ENCODE measurements at places on chromosomes 1 and 21.

- DNase-seq: no peak
These were observed 664.0 kb downstream of the SMYD3 start for GRCh38 chr1:245843101-245843500.

DNA sequence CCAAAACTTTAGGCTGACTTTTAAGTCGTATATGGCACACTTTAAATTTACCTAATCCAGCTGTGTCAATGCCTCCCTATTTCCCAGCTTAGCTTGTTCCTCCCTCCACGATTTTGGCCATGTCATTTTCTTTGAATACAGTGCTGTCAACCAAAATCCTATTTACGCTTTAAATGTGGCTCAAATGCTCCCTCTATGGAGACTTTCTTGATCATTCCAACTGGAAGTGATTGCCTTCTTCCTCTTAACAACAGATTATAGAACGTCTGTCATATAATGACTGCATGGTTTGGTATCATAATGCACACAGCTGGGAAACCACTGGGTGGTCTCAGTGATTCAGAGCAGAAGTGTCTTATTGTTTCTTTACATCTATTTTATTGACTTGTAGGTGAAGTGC lies 18.9 kb upstream of the BATF3 start:
- no peak for DNase-seq

- peak; percentile 42 for DNase-seq
These were observed 742 bp downstream of the TMEM222 start for GRCh38 chr1:27322569-27323240.

- no peak for DNase-seq
These were observed 18.1 kb downstream of the LYPD8 start for GRCh38 chr1:248737457-248737856.

GRCh38 chr1:77585610-77586314 lies 96.7 kb downstream of the ZZZ3 start:
- DNase-seq: no peak

- DNase-seq: peak; percentile 58
These were observed 97.0 kb downstream of the CCDC185 start for GRCh38 chr1:223490256-223490655.

DNA sequence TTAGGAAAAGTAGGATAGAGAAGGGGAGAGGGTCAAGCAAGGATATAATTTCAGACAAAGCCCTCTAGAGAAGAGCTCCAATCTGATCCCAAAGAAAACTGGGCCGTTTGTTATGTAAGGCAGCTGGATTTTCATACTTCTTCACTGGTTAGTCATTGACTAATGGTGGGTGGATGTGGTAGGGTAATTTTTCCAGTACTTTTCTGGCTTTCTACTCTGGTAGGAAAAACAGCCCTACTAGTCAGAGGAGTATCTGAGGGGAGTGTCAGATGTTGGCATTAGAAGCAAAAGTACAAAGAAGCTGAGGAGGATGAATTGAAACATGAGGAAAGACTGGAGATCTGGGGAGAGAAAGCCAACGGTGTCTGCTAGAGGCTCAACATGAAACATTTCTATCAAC lies 145.3 kb downstream of the TNFSF18 start:
- no peak for DNase-seq

GRCh38 chr1:5920201-5920600 lies 72.0 kb downstream of the NPHP4 start:
- peak; percentile 63 for DNase-seq

- DNase-seq: no peak
These were observed 26.8 kb downstream of the GBP6 start for GRCh38 chr1:89390707-89391106.

GRCh38 chr1:183882335-183883167 lies 77.6 kb downstream of the RGL1 start:
- DNase-seq: no peak

DNA sequence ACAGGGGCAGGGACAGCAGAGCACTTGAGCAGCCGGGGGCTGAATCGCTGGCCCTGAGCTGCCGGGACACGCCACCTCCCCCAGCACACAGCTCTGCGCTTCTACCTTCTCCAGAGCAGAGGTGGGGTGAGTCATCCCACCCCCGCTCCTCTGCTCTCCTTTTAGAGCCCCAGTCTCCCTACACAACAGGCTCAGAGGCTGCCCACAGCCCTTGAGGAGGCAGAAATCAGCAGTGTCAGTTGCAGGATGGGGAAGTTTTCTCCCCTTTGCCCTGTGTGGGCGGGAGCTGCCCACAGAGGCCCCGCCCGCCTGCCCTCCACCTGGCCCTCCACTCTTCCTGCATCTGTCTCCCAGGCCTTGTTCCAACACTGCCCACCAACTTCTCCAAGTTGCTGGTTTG lies 94.6 kb downstream of the STUM start:
- peak; percentile 76 for DNase-seq

DNA sequence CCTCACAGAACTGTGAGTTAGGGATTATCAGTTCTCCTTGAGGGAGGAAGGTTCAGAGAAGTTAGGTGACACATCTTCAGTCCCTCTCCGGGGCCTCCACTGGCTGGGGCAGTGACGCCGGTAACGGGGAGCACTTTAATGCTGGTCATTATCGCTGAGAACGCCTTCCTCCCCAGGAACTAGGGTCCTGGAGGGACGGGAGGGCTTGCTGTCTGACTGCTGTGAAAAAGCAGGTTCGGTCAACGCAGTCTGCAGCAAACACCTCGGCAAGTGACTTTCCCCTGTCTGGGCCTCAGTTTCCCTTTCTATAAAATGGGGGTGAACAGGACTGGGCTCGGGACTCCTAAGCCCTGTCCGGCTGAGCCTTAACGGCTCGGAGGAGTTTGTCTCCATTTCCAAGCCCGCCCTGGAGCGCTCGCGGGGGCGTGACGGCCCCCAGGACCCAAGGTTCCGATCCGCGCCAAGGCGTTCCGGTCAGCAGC lies 341 bp upstream of the TMEM61 start:
- no peak for DNase-seq

All from posterior vena cava (tissue), 2 donors.